ENCODE measurements at places on chromosomes 1 and 21.
A peak's percentile ranks its signal among the peaks of the same experiment; 100 is the strongest.

DNA sequence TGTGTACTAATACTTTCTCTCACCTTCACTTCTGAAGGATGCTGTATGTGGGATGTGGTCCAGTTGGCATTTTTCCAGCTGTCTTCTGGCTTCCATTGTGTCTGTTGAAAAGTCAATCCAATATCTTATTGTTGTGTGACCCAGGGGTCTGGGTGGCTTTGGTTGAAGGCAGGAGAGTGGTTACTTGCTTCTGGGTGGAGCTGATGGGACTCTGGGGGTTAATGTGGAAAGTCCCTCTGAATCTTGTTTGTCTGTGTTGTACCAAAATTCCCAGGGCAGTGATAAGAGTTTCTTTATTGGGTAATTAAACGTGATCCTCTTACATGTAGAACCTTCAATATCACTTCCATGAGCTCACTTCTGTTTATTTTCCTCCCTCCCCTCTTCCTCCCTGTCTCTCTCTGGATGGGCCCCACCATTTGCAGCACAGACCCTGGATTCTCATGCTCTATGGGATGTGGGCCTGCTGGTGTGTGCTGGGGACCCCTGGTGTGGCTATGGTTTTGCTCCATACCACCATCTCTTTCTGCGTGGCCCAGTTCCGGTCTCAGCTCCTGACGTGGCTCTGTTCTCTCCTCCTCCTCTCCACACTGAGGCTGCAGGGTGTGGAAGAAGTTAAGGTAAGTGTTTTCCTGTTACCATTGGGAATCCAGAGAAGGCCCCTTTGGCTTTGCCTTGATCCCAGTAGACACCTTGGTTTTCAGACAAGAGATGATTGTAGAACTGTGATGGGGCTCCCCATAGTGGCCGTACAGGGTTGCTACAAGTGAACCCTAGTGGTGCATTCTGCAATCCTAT lies 71.5 kb downstream of the HHAT start:
- DNase-seq, result peak; percentile 71

GRCh38 chr21:38619992-38620479 lies 121.8 kb upstream of the ERG start:
- DNase-seq, result no peak

GRCh38 chr1:55214934-55215193 lies 300 bp downstream of the USP24 start:
- DNase-seq, result peak; percentile 74

DNA sequence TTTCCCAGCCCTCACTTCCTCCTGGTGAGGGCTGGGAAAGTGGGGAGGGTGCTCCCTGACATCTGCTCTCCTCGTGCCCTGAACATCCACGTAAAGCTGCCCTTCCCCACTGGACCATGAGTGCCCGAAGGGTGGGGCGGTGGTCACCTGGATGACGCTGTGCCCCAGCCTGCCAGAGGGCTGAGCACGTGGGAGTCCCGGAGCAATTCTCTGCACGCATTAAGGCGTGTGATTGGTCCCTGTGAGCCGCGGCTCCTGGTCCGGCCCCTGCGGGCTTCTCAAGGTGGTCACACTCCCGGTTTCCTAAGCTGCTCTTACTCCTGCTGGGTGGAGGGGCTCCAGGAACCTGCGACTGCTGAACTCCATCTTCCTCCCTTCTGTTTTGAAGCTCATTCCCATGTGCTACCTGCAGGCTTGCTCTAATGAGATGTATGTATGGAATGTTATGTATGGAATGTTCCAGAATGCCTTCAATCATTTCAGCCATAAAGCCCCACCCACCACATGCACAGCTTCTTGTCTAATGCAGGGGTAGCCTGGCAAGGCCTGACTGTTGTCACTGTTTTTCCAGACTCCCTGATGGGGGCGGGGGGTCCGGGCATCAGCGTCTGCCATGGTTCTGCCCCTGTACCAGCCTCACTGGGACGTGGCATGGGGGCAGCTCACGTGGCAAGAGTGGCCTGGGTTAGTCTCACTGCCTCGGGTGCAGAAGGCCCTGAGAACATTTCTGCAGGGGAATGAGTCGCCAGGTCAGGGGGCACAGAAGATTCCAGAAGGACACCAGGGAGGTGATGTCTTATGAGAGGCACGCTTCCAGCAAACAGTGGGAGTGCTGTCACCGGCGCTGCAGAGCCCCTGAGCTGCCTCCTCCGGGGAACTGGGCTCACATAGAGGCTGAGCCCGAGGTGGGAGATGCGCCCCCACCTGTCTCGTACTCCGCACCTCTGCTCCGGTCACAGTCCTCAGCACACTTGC lies 19.4 kb downstream of the KRTAP10-1 start:
- DNase-seq, result no peak

DNA sequence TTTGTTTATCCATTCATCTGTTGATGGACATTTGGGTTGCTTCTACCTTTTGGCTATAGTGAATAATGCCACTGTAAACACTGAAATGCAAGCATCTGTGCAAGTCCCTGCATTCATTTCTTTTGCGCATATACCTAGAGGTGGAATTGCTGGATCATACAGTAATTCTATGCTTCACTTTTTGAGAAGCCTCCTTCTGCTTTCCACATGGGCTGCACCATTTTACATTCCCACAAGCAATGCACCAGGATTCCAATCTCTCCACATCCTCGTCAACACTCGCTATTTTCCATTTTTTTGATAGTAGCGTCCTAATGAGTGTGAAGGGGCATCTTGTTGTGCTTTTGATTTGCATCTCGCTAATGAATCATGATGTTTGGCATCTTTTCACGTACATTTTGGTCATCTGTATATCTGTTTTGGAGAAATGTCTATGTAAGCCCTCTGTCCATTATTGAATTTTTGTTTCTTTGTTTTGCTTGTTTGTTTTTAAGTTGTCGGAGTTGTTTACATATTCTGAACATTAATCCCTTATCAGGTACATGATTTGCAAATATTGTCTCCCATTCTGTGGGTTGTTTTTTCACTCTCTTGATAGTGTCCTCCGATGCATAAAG lies 335.4 kb downstream of the RRAGC start:
- DNase-seq, result no peak

- peak; percentile 19 for DNase-seq
These were observed 125.9 kb upstream of the VAMP3 start for GRCh38 chr1:7644961-7645750.

- no peak for DNase-seq
These were observed 46.6 kb upstream of the RAB4A start for GRCh38 chr1:229224308-229224707.

DNA sequence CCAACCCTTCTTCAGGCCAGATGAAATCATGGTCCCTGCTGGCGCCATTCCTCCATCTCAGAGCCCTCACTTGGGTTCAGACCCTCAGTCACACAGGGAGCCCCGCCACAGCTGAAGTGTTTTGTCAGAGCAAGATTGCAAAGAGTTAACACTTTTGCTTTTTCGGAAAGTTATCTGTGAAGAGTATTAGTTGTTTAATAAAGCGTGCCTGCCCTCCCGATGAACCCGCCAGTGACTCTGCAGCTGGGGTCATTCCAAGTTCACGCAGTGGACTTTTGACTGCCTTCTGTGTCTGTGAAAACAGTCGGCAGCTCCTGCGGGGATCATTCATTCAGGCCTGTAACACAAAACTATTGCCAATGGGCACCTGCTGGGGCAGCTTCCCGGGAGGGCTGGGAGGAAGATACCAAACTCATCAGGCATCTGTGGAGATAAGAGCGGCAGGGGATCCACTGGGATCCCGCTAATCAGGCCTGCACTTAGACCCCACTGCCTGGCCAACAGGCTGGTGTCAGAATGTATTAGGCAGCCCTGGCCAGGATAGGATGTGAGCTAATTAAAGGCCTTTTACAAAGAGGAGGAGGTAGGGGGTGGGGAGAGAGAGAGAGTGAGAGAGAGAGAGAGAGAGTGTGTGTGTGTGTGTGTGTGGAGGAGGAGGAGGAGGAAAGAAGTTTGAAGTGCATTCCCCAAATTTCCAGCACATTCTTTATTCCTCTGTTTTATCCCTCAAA lies 184.5 kb downstream of the DHRS3 start:
- DNase-seq, result peak; percentile 56

DNA sequence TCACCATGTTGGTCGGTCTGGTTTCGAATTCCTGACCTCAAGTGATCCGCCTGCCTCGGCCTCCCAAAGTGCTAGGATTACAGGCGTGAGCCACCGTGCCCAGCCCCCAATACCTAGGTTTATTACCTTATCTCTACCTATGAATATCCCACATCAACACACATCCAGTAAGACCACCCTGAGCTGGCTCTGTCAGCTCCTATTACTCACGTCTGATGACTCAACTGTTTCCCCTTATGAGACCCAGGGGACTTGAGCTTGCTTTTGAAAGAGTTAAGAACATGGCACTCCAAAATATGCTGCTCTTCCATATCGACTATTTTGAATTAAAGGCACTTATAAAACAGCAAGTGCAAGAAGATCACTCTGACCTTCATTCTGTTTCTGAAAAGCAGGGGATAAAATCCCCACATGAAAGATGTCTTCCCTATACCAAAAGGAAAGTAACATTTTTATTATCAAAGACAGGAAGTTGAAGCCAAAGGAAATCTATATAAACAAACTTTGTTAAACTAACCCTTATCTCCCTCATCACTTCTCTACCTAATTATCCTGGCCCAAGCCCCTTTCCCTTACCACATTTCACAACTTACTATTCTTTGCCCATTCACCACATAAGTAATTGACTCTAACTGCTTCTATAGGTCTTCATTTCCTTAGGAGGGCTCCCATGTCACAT lies 41.3 kb upstream of the OSBPL9 start:
- peak; percentile 72 for DNase-seq

DNA sequence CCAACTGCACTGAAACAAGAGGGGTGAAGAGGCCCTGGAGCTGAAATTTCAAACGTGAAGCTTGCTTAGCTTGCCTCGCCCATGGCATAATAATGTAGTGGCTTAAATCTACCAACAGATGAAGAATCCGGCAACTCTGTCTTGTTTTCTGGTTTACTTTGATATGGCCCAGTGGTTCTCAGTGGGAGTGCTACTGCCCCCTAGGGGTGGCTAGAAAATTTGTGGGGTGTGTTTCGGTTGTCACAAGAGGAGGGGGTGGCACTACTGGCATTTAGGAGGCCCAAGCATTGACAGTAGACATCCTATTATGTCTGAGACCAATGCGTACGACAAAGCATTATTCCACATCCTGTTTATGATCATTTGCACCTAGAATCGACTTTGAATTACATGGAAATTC lies 51.9 kb upstream of the C8B start:
- DNase-seq, result no peak

DNA sequence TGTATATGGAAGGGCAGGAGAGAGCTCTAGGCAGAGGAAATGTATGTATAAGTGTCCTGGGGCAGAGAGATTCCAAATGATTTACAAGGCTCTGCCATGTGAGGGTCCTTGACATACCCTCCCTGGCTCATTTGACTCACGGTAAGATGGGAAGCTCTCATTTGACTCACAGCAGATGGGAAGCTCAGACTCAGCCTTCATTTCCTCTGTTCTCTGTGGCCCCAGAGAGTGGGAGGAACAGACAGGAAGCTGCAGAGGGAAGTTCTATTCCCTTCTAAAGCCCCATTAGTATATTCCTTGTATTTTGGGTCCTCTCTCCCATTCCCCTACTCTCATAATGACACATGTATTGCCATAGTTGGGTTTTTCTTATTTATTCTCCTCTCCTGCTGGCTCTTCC lies 44.9 kb downstream of the FOXD2 start:
- no peak for DNase-seq

DNA sequence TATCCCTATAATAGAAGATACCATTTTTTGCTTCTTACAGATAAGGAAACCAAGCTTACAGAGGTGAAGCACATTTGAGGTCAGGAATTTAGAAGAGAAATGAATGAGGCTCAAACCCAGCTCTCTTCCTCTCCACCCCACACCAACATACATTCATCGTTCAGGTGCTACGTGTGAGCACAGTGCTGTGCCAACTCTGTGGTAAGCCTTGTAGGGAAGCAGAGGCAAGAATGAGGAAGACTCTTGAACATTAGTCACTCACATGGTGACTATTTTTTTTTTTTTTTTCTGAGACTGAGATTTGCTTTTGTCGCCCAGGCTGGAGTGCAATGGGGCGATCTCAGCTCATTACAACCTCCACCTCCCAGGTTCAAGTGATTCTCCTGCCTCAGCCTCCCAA lies 314.0 kb downstream of the NTNG1 start:
- no peak for DNase-seq

DNA sequence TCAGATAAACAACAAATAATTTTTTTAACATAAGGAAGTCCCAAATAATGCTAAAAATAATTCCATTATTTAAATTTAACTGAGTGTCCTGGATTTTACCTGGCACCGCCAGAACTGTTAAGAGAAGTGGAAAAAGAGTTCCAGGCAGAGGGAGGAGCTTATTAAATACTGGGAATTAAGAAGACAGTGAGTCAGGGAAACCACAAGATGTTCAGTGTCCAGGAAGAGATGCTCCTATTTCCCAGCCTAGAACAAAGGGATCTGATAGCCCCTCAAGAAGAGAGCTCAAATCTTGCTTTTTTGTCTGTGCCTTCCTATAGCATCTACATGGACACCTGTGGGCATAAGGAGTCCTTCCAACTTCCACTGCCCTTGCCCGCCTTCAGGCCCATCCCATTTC lies 85.9 kb downstream of the PGM1 start:
- DNase-seq, result no peak

DNA sequence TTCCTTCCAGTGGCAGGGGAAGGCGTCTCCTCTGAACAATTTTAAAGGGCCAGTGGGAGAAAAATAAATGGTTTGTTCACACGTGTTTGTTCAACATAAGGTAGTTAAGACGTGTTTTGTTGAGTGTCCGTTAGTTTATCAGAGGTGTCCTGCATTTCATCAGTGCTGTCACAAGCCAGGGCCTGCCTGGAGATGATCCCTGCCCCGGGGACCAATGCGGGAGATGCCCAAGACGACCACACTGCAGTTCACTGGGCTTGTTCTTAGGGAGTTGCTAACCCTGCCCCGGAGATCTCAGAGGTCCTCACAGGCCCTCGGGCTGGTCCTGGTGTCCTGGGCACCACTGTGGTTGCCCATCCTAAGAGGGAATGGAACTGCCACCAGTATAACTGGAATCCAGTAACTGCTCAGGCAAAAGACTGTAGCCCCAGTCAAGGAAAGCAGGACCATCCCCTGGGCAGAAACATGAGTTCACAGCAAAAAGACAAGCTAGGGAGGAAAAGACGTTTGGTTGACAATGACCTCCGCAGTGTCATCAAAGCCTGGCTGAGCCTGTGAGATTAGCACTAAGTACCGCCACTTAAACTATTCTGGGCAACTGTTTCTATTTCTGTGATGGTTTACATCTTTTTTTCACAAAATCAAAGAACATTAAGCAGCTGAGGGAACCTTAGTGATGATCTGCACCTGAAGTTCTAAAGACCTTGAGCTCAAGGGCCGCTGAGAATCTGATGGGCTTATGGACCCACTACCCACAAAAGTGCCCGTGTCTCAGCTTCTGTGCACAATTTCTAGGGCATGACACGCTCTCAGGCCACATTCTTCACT lies 44.9 kb upstream of the LIN9 start:
- DNase-seq, result no peak

GRCh38 chr1:107804741-107805140 lies 160.2 kb downstream of the VAV3 start:
- DNase-seq, result no peak

GRCh38 chr1:11806307-11806936 lies 431 bp downstream of the CLCN6 start:
- peak; percentile 29 for DNase-seq

DNA sequence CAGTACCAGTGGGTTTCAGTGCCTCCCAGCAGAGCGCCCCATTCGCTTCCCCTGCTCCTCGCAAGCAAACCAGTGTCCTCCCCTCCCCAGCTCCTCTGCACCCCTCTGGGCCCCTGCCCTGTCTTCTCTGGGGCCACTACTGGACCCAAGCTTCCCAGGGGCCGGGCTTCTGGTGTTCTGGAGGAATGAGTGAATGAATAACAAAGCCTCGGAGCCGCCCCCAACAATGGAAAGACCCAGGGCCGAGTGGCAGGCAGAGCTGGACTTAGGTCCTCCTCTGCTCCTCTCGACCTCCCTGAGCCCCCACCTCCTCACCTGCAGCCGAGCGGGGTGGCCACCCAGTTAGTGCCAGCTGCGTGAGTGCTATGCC lies 37.6 kb downstream of the MATN1 start:
- DNase-seq, result no peak
